ENCODE measurements at places on chromosomes 5 and 9. TPM values are rescaled to one million over a fixed set of nuclear protein-coding genes. Genes with fewer than 3 reads are reported as not detected.

FUBP3 gene
- 43.0 TPM for total RNA-seq

JAKMIP2 gene
- 0.50 TPM for total RNA-seq

TRPM6 gene
- under 0.01 TPM for total RNA-seq

SERF1A gene
- 4.1 TPM for total RNA-seq

ARL14EPL gene
- not detected for total RNA-seq

CATSPER3 gene
- 0.17 TPM for total RNA-seq

SEPTIN8 gene
- total RNA-seq = 74.6 TPM

ENTPD2 gene
- total RNA-seq = not detected

SLIT3 gene
- 15.9 TPM for total RNA-seq

NKD2 gene
- total RNA-seq = 4.6 TPM

C9 gene
- total RNA-seq = not detected

COL15A1 gene
- total RNA-seq = 12.6 TPM

JMY gene
- 14.9 TPM for total RNA-seq

ADAMTS16 gene
- 0.17 TPM for total RNA-seq

TMC1 gene
- not detected for total RNA-seq

SPATA31A1 gene
- total RNA-seq = not detected

PCDHB16 gene
- total RNA-seq = 0.15 TPM

HAPLN1 gene
- 4.6 TPM for total RNA-seq

SCGB3A2 gene
- not detected for total RNA-seq

NXNL2 gene
- total RNA-seq = 2.0 TPM

CTNNAL1 gene
- total RNA-seq = 146 TPM

FOXI1 gene
- not detected for total RNA-seq

TJP2 gene
- total RNA-seq = 58.2 TPM

FOXB2 gene
- total RNA-seq = not detected

DMRTA1 gene
- total RNA-seq = 1.2 TPM

TAF11L4 gene
- not detected for total RNA-seq

FOXD4 gene
- total RNA-seq = 0.17 TPM

SNCAIP gene
- total RNA-seq = 0.66 TPM

NSG2 gene
- not detected for total RNA-seq

CHSY3 gene
- 1.7 TPM for total RNA-seq

CFAP90 gene
- total RNA-seq = 0.17 TPM

AJM1 gene
- total RNA-seq = 1.6 TPM

EIF4E1B gene
- total RNA-seq = not detected

RNF208 gene
- total RNA-seq = 0.15 TPM

LCN15 gene
- not detected for total RNA-seq

POLR3G gene
- total RNA-seq = 6.9 TPM

SLC30A5 gene
- 72.9 TPM for total RNA-seq

TNFSF15 gene
- 0.44 TPM for total RNA-seq

KCNV2 gene
- total RNA-seq = not detected

NR5A1 gene
- total RNA-seq = not detected

SAP30L gene
- total RNA-seq = 26.5 TPM

PRSS3 gene
- total RNA-seq = 11.1 TPM

PCDHGA12 gene
- total RNA-seq = 26.0 TPM

HBEGF gene
- total RNA-seq = 1.7 TPM

FOXD4L5 gene
- 0.15 TPM for total RNA-seq

Measured in smooth muscle cell of trachea (primary cell).